ENCODE measurements at places on chromosomes 16 and 17. TPM values are rescaled to one million over a fixed set of nuclear protein-coding genes. Genes with fewer than 3 reads are reported as not detected.

GRCh38 chr17:32349503-32349853 is 479 bp upstream of the ZNF207 start:
- DNase-seq: peak; percentile 15
- peak overlapping the region; percentile 98 for H3K27ac ChIP-seq
- H3K36me3 ChIP-seq: peaks cover 28% of the 10 kb centered on the region
- H3K27me3 ChIP-seq: no peaks in the 10 kb centered on the region

GRCh38 chr16:83682868-83683235 is 124.9 kb upstream of the HSBP1 start:
- no peaks in the 10 kb centered on the region for H3K36me3 ChIP-seq
- no peaks in the 10 kb centered on the region for H3K4me1 ChIP-seq
- no peak for DNase-seq

GRCh38 chr16:50207652-50208051 is 54.5 kb downstream of the TENT4B start:
- H3K36me3 ChIP-seq: peaks cover 14% of the 10 kb centered on the region
- H3K4me3 ChIP-seq: no peak overlapping the region
- peak overlapping the region; percentile 36 for H3K27ac ChIP-seq
- DNase-seq: no peak

DNA sequence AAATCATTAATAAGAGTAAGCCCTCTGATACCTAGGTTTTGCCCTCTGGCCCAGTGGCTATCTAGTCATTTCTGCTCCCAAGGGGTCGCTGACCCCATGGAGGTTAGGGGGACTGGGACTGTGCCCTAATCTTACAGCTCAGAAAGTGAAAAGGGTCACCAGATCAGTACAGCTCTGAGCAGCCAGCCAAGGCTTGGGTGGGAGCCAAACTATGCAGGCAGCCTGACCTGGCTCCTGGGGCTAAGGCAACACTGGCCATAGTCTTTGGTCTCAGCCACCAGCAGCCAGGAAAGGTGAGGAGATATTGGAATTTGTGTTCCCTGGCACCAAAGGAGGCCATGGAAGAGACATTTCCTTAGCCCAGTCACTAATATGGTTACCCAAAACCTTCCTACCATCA is 67.6 kb downstream of the ASIC2 start:
- H3K4me3 ChIP-seq: no peak overlapping the region
- no peak overlapping the region for H3K27ac ChIP-seq
- no peak for DNase-seq
- no peaks in the 10 kb centered on the region for H3K4me1 ChIP-seq
- H3K36me3 ChIP-seq: no peaks in the 10 kb centered on the region
- H3K27me3 ChIP-seq: no peaks in the 10 kb centered on the region

DNA sequence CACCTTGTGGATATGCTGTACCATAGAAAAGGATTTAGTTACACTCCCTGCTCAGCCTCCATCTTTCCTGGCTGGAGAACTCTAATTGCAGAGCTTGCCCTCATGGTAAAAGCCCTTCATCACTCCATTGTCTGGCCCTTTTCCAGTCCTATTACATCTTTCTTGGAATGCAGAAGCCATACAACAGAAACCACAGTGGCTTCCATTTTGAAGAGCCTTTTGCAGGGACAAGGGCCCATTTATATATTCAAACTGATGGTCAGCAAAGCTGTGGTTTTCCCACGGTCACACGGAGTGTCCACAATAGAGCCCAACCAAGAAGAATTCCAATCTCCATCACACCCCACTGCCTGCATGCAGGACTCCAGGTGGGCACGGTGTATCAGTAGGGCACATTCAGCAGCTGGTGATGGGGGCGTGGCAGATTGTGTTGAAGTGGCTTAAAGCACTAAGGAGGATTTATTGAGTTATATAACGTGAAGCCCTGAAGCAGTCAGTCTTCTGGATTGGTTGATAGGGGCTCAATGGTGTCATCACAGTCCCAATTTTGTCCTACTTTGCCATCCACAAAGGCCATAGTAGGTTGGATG is 20.3 kb downstream of the COPRS start:
- no peak for DNase-seq
- H3K4me3 ChIP-seq: no peak overlapping the region
- no peaks in the 10 kb centered on the region for H3K27me3 ChIP-seq
- no peaks in the 10 kb centered on the region for H3K36me3 ChIP-seq
- no peak overlapping the region for H3K27ac ChIP-seq
- peaks cover 18% of the 10 kb centered on the region for H3K4me1 ChIP-seq

DNA sequence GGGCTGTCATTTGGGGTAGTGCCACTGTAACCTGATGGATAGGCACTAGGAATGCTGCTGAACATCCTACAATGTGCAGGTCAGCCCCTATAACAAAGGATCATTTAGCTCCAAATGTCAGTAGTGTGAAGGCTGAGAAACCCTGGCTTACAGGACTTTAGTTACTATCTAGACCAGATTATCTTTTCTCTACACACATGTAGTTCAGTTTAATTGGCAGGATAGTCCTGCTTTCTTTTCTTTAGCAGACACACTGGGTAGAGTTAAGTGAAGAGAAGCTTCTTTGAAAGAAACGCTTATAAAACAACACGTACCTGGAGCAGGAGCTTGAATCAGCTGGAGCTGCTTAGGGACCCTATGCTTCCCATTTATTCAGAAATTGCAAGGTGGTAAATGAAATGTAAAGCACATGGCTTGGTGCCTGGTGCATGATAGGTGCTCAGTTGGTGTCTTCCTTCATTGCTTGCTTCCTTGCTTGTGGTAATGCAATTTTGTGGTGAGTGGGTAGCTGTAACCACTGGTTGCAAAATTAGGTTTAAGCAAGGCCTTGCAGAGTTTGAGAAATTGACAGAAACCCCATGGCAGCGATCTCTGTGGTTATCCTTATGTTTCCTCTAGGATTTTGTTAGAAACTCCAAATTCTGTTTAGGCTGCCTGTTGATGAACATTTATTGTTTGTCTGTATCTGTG is 9.4 kb downstream of the METTL9 start:
- peaks cover under 1% of the 10 kb centered on the region for H3K36me3 ChIP-seq
- peaks cover 62% of the 10 kb centered on the region for H3K4me1 ChIP-seq
- no peak overlapping the region for H3K27ac ChIP-seq

GRCh38 chr16:67040906-67041305 is 12.0 kb downstream of the CBFB start:
- no peak overlapping the region for H3K4me3 ChIP-seq
- H3K4me1 ChIP-seq: peaks cover 31% of the 10 kb centered on the region
- H3K27me3 ChIP-seq: no peaks in the 10 kb centered on the region

GRCh38 chr16:13378151-13378550 is 476.8 kb downstream of the SHISA9 start:
- no peak for DNase-seq
- no peaks in the 10 kb centered on the region for H3K4me1 ChIP-seq
- no peak overlapping the region for H3K27ac ChIP-seq
- no peaks in the 10 kb centered on the region for H3K36me3 ChIP-seq

GRCh38 chr17:66343531-66344078 is 41.2 kb downstream of the PRKCA start:
- no peaks in the 10 kb centered on the region for H3K36me3 ChIP-seq
- DNase-seq: no peak
- no peak overlapping the region for H3K27ac ChIP-seq

SLC12A3 gene
- not detected for total RNA-seq

DNA sequence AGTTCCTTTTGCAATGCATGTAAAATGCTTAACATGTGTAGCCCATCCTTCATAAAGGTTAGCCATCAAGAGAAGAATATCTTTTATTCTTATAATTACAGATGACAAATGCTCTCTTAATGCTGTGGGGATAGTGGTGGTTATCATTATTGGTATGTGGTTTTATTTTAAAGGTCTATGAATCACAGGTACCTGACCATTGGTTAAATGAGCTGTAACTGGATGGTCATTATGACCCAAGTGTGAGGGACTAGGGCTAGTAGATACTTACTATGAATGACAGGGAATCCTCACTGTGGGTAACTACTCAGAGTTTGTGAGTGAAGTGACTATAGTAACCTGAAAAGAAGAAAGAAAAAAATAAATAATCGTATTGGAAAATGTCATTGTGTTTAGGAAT is 78.8 kb downstream of the CDRT15 start:
- no peaks in the 10 kb centered on the region for H3K27me3 ChIP-seq
- no peaks in the 10 kb centered on the region for H3K36me3 ChIP-seq
- no peaks in the 10 kb centered on the region for H3K4me1 ChIP-seq
- H3K4me3 ChIP-seq: no peak overlapping the region

DNA sequence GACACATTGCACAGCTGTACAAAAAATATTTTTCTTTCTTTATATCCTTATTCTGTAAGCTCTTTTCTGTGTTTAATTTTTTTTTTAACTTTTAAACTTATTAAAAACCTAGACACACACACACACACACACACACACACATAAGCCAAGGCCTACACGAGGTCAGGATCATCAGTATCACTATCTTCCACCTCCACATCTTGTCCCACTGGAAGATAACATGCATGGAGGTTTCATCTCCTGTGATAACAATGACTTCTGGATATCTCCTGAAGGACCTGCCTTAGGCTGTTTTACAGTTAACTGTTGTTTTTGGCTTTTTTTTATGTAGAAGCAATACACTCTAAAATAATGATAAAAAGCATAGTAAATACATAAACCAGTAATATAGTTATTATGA is 71.2 kb downstream of the TNRC6C start:
- no peaks in the 10 kb centered on the region for H3K27me3 ChIP-seq
- no peak for DNase-seq
- H3K4me1 ChIP-seq: peaks cover 41% of the 10 kb centered on the region
- H3K27ac ChIP-seq: no peak overlapping the region
- no peak overlapping the region for H3K4me3 ChIP-seq
- H3K36me3 ChIP-seq: peaks cover 39% of the 10 kb centered on the region

GRCh38 chr16:21208446-21209230 is 2.7 kb downstream of the ZP2 start:
- no peak overlapping the region for H3K27ac ChIP-seq
- no peaks in the 10 kb centered on the region for H3K36me3 ChIP-seq
- no peak for DNase-seq
- H3K4me1 ChIP-seq: no peaks in the 10 kb centered on the region
- no peaks in the 10 kb centered on the region for H3K27me3 ChIP-seq
- H3K4me3 ChIP-seq: no peak overlapping the region

NIP7 gene
- 7.9 TPM for total RNA-seq

DNA sequence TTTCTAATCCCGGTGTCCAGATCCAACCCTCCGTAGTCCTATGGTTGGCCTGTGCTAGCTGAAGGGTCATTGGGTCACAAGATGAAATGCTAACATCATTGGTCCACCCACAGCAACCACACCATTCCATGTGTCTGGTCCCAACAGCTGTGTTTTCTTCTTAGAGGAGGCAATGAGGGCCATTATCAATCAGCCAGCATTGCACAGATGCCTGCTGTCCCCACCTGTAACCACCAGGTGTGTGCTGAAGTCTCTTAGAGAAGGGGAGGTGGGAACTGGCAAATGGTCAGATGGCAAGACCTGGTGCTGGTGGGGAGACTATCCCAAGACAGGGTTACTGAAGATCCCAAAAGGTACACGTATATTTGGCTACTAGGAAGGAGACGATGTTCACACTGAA is 37.4 kb downstream of the HIC1 start:
- H3K36me3 ChIP-seq: no peaks in the 10 kb centered on the region
- H3K4me1 ChIP-seq: peaks cover 16% of the 10 kb centered on the region
- H3K27ac ChIP-seq: peak overlapping the region; percentile 65
- DNase-seq: no peak
- H3K4me3 ChIP-seq: no peak overlapping the region

DNA sequence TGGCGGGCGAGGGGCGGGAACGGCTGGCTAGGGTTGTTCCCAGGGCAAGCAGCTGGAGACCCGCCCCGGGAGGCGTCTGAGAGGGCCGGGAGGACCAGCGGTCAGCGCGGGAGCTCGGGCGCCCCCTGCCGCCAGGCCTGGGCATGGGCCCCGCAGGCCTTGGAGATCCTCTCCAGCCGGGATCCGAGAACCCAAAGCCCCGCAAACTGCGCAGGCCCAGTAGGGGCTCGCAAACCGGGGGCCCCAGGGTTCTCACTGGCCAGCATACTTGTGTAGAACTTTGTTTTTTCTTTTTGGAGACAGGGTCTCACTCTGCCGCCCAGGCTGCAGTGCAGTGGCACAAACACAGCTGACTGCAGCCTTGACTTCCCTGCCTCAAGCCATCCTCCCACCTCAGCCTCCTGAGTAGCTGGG is 20.8 kb upstream of the ZNF423 start:
- peaks cover 16% of the 10 kb centered on the region for H3K27me3 ChIP-seq
- H3K4me1 ChIP-seq: peaks cover 14% of the 10 kb centered on the region
- DNase-seq: peak; percentile 84
- peak overlapping the region; percentile 59 for H3K4me3 ChIP-seq
- H3K27ac ChIP-seq: no peak overlapping the region

DNA sequence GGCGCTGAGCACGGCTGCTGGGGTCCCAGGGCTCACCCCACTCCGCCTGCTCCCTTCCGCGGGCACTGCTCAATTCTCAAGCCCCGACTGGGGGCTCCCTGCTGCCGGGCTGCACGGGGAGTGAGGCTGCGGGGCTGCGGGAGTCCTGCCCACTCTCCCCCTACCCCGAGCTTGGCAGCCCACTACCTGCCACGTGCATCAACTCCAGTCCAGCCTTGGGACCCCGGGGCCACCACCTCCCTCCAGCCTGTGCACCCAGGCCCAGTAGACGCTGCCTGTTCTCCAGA is 43.3 kb upstream of the SSTR5 start:
- H3K4me3 ChIP-seq: no peak overlapping the region
- no peak overlapping the region for H3K27ac ChIP-seq
- H3K27me3 ChIP-seq: peaks cover 19% of the 10 kb centered on the region
- H3K4me1 ChIP-seq: peaks cover 5% of the 10 kb centered on the region
- no peaks in the 10 kb centered on the region for H3K36me3 ChIP-seq

GRCh38 chr17:44389723-44390202 is 314 bp upstream of the ITGA2B start:
- H3K4me3 ChIP-seq: no peak overlapping the region
- no peaks in the 10 kb centered on the region for H3K27me3 ChIP-seq
- peaks cover 20% of the 10 kb centered on the region for H3K4me1 ChIP-seq
- H3K27ac ChIP-seq: no peak overlapping the region
- no peak for DNase-seq

GCGR gene
- total RNA-seq: not detected

CACNG4 gene
- 0.11 TPM for total RNA-seq

DNA sequence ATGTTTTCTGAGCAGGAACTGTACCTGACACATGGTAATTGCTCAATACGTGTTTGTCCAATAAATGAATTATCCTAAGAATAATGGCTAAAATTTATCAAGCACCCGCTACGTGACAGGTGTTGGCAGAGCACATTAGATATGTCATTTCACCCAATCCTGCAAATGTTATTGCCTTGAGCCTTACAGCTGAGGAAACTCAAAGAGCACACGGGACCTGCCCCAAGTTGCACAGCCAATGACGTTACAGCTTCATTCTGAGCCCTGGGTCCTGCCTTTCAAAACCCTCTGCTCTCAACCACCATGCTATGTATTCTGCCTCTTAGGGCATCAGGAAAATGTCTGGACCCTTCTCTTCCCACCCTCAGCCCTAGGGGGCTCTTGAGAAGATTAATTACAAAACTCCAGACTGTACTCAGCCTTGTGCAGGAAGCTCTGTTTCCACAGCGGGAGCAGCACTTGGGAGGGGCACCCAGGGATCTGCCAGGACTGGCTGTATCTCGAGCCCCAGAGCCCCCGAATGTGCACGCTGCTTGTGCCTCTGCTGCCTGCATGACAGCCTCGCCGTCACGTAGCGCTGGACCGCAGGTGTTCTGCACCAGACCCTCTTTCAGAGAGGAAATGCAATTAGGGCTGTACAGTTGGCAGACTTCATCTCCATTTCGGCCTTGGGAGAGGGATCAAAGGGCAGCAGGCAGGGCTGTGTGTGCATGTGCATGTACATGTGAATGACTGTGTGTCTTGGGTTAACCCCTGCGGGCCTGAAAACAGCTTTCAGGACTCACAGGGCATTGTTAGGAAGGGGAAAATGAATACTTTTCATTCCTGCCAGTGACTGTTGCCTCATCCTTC is 71.6 kb downstream of the GPR139 start:
- H3K4me3 ChIP-seq: no peak overlapping the region
- no peaks in the 10 kb centered on the region for H3K4me1 ChIP-seq
- no peaks in the 10 kb centered on the region for H3K36me3 ChIP-seq
- DNase-seq: no peak
- H3K27me3 ChIP-seq: peaks cover 4% of the 10 kb centered on the region

Data from heart right ventricle (tissue), 16 donors.